ENCODE measurements at places on chromosomes 7 and 10. TPM values are rescaled to one million over a fixed set of nuclear protein-coding genes. Genes with fewer than 3 reads are reported as not detected.

ZNHIT1 gene
- total RNA-seq = 57.5 TPM

DNA sequence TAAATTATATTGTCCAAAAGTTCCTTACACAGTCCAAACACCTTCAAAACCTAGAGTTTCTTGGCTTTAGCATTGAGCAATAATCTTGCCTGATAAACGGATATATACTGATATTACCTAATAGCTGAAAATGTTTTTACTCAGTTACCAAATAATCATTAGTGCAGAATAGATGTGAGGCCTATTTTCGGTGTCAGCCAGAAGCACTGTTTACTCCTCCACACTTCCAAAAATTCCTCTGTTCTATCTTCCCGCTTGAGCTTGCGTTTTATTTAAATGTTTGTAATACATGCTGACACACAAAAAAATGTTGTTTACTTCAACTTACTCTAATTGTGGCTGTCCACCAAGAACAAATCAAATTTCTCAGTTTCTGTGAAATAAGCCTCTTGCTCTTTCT, 606.2 kb upstream of the TEX47 start:
- DNase-seq = no peak

MMD2 gene
- total RNA-seq = not detected

GRCh38 chr10:110431659-110432058, 66.0 kb upstream of the DUSP5 start:
- no peak for DNase-seq

COA1 gene
- total RNA-seq = 101 TPM

DNA sequence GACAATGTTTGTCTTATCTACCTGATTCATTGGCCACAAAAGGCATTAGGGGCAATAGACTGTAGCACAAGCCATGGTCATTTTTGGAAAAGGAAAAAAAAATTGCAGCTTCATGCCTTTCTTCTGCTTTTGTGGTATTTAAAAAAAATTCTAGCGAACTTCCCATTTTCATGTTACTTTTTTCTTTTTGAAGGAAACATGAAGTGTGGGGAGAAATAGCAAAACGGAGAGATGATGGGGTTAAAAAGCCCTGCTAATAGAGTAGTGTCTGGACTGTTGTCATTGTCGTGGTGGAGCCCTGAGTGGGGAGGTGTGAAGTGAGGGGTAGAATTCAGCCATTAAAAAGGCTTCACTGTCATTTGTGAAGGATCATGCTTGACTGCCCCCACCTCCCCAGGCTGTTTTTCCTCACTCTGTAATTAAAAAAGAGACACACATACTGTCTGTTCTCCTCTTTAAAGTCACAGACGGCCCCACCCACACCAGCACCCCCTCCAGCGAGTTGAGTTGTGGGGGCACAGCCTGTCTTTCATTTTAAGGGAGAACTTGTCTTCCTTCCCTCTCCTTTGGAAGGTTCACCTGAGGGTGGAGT, 272.4 kb downstream of the CREB5 start:
- DNase-seq = no peak

PRR15 gene
- 76.1 TPM for total RNA-seq

DNA sequence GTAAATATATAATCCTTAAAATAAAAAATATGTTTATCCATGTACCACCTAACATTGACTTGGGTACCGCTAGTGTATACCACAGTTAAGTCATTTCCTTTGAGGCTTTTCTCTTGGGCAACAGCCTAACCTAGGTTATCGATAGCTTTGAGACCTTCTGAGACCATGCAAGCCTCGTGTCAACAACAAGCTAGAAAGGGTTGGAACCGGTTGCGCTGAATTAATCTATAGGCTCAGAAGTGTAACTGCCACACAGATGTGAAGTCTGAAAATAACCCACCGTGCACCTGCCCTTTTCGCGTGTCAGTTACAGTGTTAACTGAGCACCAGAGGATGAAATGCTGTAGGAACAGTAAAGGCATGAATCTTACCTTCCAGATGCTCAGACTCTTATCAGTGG, 59.8 kb downstream of the ARID5B start:
- no peak for DNase-seq

TMEM273 gene
- total RNA-seq = not detected

DNA sequence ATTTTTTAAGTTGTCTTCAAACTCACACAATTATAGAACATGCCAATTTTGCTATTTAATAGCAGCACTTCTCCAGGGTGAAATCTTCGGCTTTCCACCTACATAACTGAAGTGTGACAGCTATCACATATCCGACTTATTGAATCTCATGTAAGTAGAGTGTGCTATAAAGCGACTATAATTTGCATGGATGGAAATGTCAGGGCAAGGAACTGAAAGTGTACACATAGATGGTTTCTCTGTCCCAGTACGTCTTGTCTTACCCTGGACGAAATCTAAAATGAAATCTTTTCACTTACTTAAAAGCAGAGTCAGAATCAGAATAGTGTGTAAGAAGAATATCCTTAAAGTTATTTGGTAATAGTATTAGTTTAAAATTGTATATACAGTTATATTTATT, 132.3 kb downstream of the THSD7A start:
- DNase-seq = no peak

DNA sequence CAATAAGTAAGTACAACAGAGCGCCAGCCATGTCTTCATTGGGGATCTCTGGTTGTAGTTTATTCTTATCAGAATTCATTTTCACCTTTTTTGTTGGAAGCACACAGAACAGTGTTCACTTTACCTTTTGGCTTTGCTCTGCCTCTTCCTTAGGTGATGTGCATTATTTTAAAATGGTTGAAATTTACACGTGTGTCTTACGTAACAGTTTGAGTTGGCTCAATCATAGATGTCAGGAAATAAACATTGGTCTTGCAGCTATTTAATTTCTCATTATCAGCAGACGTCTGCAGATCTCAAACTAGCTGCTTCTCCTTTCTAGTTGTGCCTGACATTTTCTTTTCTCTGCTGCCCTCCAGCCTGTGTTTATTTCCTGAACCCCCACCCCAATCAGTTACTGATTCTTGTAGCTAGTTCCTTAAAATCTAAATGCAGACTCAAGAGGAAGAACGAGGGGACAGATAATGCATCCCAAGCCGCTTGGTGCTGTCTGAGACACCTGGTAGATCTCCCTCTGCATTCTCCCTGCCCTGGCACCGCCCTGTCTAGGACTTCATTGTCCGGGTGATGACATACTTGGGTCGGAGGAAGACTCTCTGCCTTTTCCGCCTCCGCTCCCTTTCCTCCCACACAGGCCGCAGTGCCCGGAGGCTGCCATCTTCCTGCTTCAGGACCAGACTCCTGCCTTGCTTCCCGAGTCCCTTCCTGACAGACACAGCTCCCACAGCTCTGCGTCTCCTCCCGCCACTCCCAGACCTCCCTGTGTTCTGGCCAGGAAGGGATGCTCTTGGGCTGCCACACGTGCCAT, 108.2 kb downstream of the ANKRD61 start:
- no peak for DNase-seq

DNA sequence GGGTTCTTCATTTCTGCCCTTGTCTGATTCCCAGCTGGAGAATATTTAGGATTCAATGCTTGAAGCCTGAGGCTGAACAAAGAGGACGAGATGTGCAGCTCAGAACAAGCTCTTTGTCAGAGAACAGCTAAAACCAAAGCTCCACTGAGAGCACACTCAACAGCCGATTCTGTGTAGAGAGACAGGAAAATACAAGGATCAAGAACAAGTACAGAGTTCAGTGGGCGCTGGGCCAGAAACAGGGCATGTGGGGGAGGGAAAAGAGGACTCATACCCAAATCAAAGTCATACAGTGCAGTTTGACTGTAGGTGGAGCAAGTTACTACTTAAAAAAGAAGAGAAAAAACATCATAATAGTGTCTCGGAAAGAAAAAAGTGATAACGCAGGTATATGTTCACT, at the start of gene AGMO:
TSS of gene AGMO (minus strand) at position 181 of the 400 bp plus-strand sequence.
- peak; percentile 87 for DNase-seq

DNA sequence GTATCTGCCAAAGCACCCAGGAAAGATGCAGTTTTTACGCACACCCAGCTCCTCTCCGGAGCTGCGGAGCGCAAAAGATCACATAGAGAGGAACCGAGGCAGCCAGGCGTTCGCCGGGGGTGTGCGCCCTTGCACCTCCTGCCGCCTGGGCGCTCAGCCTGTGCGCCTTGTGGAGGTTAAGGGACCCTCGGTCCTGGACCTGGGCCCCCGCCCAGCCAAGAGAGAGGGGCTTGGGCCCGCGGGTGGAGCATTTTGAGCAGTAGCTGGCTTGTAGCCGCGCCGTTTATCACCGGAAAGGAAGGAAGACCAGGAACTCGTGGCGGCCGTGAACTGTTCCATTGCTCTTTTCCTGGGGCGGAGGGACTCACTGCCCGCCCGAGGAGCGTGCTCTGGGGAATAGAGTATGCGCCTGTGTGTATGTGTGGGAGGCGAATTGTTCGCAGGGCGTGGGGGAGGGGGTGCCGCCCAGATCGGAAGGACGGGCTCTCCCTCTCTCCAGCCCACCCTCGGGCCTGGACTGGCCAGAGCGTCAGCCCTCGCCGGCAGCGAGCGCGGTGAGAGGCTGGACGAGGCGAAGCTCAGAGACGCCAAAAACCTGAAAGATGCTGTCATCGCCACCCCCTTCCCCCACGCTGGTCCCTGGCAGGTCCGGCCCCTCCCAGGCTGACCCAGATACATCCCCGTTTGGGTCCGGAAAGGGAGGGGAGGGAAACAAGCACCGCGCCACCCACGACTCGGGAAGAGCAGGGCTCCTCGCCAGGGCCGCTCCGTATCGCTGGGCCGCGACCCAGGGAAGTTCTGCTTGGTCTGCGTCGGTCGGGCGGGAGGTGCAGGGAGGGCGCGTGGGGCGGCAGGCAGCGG, 1.2 kb upstream of the WNT2 start:
- peak; percentile 22 for DNase-seq

ANXA8L1 gene
- 0.57 TPM for total RNA-seq

DNA sequence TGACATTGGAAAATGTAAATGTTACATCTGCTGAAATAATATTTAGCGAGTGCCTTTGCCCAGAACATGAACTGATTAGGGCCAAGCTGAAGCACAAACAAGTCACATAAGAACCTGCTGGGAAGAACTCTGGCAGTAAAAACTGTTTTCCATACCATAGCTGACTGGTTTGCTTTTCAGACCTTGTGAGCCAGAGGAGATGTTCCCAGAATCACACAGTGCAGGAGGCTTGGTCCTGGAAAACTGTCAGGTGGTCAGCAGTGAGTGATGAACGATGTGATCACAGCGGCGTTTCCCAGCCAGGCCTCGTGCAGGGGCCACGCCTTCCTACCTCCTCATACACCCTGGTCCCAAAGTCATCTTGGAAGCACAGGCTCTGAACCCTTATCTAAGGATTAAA, 164.2 kb upstream of the EEPD1 start:
- DNase-seq = no peak

OGDHL gene
- 1.0 TPM for total RNA-seq

DNA sequence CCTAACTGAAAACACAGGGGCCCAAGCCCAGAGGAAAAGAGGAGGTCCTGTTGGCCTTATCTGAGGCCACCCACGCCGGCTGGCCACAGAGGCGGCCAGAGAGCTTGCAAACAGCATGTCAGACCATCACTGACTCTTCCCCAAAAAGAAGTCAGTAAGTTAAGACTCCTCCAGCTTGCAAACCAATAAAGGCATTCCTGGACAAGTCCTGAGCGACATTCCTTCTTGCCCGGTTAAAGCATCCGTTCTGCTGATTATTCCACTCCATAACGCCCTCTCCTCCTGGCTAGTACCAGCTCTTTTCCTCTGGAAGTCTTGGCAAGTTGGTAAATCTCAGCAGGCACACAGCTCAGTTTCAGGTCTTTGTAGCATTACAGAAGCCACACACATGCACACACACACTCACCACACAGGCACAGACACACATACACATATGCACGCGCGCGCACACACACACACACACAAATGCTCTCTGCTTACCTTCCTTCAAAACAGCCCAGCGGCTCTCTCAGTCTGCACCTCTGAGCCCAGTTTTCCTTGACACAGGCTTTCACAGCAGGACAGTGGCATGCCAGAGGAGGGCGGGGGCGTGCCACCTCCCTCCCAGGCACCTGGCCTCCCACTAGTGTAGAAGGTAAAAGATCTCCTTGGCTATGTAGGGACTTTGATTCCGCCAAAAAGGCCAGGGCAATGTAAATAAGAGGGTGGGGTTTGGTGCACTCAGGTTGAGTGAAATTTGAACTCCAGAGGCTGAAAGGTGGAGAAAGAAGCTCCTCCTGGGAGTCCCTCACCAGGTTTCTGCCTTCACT, 201.4 kb downstream of the TNS3 start:
- DNase-seq = peak; percentile 54

DNA sequence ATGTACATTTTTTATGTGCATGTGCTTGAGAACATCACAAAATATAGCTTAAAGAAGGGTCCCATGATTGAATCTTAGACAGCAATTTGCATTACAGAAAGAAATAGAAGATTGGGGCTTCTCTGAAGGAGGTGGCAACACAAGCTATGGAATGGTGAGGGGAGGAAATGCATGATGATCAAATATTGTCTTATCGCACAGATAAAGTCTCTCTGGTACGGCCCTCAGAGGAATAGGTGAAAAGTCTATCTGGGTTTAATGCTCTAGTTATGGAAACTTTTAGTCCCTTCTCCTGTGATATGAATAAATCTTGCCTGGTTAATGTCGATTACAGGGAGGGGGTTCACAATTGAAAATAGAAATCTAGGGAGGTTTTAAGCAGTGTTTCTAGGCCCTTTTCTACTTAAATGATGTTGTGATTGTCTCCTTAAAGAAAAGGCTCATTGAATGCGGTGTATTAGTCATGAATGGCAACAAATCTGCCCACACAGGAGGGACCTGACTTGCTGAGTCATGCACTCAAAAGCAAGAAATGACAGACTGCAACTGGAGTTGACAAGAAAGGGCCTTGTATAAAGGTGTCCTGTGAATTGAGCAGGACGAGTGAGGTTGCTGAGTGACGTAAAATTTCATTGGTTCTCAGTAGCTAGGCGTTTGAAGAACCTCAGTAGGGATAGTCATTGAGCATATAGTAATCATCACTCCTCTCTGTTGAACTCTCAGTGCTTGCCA, 133.4 kb upstream of the CSTF2T start:
- DNase-seq = peak; percentile 56

ATOH7 gene
- total RNA-seq = not detected

- DNase-seq = peak; percentile 41
Measured at GRCh38 chr10:46227936-46228562, 58.7 kb upstream of the ANTXRL start.

DNA sequence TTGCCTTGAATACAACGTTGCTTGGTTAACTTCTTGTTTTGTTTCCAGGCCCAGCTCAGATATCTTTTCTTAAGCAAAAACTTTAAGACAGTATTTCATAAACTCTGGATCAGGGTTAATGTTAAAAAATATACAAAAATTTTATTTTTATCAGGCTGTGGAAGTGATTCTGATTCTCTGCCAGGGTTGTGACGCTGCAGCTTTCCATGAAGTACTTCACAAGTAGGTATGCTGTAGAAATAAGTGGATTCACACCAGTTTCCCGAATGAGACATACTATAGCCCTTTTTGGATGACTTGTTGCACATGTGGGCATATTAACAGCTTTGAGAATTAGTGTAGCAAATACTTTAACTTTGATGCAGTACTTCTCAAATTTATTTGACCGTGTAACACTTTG, 70.1 kb downstream of the CDK14 start:
- DNase-seq = no peak

PVRIG gene
- not detected for total RNA-seq

GRCh38 chr10:90314718-90315117, 543.1 kb downstream of the HTR7 start:
- DNase-seq = no peak

GRCh38 chr10:24007359-24007758, 201.6 kb upstream of the KIAA1217 start:
- DNase-seq = no peak

- DNase-seq = no peak
Measured at GRCh38 chr10:74018241-74018640, 20.3 kb downstream of the VCL start.
